ENCODE measurements at places on chromosomes 7 and 10.

DNA sequence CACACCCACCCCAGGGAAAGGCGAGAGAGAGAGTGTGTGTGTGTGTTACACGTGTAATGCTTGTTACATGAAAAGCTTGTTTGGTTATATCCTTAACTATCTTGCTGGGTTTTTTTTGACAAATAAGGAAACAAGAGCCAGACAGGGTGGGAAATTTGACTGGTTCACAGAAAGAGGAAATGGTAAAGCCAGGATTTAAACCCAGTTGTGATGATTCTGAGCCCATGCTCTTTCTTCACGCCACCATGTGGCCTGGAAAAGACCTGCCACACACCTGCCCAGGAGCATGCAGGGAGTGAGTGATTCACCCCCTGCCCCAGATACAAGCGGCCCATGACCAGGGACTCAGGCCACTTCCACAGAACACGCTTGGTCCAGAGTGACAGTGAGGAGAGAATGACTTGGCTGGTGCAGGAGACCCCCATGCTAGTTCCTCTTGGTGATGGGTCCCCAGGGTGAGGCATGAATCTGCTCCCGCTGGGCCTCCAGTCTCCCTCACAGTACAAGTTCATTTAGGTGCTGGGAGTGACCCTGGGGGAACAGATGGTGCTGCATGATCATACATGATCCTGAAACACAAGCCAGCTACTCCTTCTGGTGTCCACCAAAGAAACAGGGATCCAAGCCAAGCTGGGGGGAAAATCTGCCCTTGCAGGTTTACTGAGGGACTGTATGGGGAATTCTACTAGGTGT lies 21.0 kb upstream of the EIF5AL1 start:
- DNase-seq, result no peak

- no peak for DNase-seq
These were observed 68.5 kb upstream of the NFKB2 start for GRCh38 chr10:102327002-102327401.

DNA sequence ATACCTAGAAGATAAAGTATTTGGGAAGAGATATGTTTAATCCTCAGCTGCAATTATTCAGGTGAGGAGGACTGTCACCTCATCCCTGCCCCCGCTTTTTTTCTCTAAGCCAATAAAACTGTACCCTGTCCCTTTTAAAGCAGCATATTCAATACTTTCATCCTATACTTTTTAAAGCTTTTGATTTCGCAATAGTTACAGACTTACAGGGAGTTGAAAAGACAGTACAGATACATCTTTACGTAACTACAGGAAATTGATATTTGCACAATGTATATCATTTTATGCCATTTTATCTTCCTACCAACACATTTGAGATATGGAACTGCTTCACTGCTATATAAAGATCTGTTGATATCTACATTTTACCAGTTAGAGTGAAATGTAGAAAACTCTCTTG lies 47.6 kb downstream of the STK17A start:
- DNase-seq, result no peak

DNA sequence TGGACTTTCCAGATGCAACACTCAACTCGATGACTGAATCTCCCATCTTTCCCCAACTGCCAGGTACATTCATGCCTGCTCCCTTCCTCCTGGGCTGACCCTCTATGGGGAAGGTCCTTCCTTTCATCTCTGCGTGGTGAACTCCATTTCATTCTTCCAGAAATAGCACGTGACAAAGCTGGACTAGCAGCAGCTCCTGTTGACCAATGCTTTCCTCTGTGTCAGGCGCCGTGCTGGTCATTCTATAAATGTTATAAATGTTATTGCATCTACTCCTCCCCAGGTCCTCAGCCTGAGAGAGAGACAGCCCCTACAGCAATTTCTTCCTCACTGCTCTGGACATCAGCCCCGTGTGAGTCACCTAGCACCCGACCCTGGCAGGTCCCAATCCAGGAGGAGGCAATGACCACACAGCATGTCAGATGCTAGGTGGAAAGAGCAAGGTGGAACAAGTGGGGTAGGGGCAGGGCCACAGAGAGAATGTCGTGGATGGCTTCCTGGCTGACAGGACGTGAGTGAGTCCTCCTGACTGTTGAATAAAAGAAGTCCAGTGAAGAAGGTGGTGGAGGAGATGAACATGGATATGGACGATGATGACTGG lies 178.1 kb downstream of the ADAM12 start:
- no peak for DNase-seq

- DNase-seq, result no peak
These were observed 44.7 kb downstream of the DNAJC12 start for GRCh38 chr10:67793313-67793712.

- no peak for DNase-seq
These were observed 17.6 kb upstream of the GPR146 start for GRCh38 chr7:1026721-1027161.

GRCh38 chr7:33336820-33337219 lies 207.5 kb downstream of the BBS9 start:
- DNase-seq, result no peak

DNA sequence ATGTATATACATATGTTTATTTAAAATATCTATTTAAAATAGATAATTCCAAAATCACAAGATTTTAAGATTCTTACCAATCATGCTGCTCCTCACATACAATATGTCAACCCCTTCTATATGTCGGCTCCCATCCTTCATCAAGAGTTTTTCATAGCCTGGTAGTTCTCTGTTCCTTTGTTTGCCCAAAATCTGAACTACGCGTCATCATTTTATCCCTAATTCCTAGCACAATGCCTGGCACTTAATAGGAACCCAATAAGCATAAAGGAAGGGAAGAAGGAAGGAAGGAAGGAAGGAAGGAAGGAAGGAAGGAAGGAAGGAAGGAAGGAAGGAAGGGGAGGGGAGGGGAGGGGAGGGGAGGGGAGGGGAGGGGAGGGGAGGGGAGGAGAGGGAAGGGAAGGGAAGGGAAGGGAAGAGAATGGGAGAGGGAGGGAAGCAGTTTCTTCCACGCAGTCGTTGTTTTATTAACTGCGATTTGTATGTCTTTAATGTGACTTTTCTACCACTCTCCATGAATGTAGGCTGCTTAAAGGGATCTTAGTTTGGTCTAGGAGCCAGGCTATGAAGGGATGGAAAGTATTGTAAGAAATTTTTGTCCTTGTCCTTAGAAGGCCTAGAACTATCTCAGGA lies 83.3 kb upstream of the PCGF5 start:
- DNase-seq, result no peak

GRCh38 chr10:123402656-123403055 lies 248.5 kb downstream of the BUB3 start:
- no peak for DNase-seq

DNA sequence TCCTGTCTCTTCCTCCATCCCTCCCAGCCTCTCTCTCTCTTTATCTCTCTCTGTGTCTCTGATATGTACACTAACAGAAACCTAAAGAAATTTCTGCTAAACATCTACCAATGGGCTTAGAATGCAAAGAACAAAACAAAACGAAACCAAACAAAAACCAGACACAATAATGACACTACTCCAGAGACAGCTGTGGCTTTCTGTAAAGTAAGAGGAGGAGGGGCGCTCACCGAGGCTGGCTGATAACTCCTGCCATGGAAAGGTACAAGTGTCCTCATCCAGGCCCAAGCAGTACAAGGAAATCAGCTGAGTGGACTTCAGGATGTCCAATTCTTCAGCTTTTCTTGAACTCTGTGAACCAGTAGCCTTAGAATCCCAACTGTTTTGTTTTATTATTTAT lies 70.4 kb upstream of the FZD8 start:
- DNase-seq, result no peak

GRCh38 chr10:96292971-96293920 lies 11.0 kb upstream of the DNTT start:
- DNase-seq, result no peak

DNA sequence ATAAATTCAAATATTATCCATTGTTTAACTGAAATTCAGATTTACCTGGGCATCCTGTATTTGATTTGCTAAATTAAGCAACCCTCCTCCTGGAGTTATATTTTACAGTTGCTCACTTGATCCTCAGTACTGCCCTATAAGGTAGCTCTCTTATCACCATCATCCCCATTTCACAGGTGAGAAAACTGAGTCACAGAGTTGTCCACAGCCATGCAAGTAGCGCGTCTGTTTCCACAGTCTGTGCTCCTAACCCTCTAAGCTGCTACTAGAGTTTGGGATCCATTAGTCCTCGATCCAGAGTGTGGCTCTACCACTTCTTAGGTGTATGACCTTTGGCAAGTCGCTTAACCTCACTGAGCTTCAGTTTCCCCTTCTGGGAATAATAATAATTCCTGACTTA lies 34.9 kb upstream of the KDM7A start:
- no peak for DNase-seq

DNA sequence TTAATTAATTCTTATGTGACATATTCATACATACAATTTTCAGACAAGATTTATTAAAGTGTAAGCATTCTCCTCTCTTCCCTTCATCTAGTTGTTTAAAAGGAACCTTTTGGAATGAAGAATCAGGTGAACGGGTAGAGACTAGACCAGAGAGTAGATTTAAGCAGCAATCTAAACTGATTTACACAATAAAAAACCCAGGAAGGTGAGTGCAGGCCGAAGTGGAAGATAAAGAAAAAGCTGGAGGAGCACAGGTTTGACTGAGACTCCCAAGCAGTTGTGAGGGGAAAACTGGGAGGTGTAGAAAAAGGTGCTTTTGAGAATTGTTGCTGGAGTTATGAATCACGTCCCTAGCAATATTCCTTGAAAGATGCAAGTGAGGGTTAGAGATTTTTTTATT lies 601.1 kb downstream of the SORCS1 start:
- DNase-seq, result no peak

DNA sequence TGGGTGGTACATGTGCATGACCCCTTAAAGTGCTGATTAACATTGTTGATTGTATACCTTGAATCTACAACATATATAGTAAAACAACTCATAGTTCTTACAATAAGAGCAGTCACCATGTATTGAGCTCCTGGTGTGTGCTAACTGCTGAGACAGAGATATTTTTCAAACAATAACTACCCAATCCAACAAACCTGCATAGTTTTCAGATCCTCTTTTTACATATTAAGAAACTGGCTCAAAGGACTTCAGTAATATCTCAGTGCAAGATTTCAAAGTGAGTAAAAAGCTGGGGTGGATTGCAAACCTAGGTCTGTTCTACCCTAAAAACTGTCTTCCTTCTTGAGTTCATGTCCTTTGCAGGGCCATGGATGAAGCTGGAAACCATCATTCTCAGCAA lies 272.2 kb downstream of the SNX13 start:
- no peak for DNase-seq

GRCh38 chr7:128069373-128070364 lies 38.4 kb upstream of the LRRC4 start:
- no peak for DNase-seq

DNA sequence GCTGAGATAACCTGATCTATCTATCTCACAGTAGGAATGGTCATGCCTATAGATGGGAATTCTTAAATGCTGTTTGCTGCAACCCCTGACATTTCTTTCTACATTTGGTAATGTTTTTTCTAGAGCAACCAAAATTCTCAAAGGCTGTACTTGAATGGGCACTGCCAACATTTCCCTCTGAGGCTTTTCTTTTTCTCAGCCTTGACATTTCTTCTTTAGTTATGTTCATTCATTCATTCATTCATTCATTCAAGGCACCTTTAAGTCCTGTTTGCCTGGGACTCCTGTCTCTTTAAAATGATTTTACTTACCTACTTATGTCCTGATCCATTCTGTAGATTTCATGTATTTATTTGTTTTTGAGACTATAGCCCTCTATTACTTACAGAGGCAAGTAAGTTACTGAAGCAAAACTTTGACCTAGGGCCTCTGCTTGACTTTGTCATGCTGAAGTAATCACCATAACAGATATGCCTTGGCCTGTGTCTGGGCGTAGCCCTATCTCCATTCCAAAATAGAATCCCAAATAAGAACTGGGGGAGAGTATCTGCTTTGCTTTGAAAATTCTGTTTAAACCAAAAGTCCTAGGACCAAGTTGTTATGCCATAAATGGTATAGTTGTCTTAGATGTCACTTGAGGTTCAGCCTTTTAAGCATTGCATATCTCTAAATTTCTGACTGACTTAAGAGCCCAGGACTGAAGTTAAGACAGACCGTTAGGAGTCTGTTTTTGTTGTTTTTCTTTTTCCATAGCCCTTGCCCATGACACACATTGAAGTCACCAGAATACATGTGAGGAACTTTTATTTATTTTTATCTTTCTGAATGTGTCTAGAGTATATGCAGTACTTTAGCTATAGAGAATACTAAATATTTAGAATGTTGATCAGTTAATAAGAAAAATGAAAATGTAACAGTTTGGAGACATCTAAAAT lies 59.2 kb downstream of the AKAP9 start:
- no peak for DNase-seq

DNA sequence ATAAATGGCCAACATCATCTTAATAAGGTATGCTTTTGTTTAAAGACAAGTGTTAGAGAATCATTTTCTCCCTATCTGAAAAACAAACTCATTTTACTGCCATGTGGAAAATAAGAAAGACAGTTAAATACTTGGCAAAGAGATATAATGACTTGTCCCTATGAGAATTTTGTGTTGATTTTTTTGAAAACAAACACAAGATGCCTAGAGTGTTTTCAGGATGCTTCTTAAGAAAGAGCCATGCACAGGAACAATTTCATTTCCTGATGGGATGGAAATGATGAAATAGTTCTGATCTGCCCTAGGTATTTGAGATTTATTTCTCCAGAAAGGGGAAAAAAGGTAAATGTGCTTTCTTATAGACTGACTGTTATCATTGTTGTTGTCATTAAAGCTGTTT lies 237.5 kb upstream of the GNAI1 start:
- DNase-seq, result no peak

DNA sequence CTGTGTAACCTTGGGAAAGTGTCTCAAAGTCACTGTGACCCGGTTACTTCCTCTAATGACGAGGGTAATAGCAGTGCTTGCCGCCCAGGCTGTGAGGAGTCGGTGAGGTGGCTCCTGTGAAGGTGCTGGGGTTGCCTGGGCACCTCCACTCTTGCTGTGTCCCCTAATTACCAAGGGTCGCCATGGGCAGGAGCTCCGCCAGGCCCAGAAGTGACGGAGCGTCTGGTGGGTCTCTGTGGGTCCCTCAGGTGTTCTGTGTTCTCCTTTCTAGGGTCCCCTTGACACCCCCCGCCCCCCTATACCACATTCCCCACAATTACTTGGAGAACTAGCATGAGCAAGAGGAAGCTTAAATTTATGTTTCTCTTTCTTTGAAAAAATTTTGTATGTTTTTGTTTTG lies 161.5 kb downstream of the WDR37 start:
- no peak for DNase-seq

DNA sequence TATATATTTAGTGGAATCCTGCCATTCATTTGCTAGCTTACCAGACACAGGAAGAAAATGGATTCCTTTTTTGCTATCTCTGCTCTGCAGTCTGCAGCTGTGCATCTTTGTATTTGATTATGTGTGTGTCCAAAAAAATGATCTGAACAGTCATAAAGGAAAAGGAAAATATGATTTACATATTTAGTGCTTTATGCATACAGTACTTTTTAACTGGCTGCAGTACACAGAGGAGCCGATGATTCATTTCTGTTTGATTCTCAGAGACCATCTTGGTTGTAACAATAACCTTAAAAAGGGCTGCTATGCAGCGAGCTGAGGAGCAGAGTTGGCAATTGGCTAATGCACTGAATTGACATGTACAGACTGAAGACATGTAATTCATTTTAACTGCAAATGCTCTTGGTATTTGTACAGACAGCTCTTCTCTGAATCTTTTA lies 151.3 kb upstream of the FZD1 start:
- no peak for DNase-seq

Data from stimulated activated CD4-positive, alpha-beta T cell treated with anti-CD3 and anti-CD28 coated beads, Interleukin-12 subunit alpha, Interleukin-12 subunit beta, amount 100 ng/mL, for 48 hours (primary cell).